ENCODE measurements at places on chromosomes 3 and 15.
A peak's percentile ranks its signal among the peaks of the same experiment; 100 is the strongest.

DNA sequence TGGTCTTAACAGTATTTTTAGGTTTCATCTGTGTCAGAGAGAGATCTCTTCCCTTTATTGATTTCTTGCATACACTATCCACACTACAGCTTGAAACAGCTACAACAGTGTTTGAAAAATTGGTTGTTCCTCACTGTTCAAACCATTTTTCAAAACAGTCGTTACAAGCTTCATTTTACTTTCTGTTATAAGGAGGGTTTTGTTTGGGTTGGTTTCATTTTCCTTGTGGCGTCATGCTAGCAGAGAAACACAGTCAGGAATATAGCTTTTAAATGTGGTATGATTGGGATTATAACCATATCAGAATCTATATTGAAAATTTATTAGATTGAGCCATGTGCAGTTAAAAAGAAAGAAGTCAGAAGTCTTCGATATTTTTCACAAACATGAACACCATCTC, 400.6 kb downstream of the ZBTB20 start:
- DNase-seq: no peak

- no peak for DNase-seq
These were observed 156.8 kb downstream of the LRTM1 start for GRCh38 chr3:54771050-54771449.

- DNase-seq: no peak
These were observed 49.2 kb downstream of the SPATA12 start for GRCh38 chr3:57109437-57110199.

DNA sequence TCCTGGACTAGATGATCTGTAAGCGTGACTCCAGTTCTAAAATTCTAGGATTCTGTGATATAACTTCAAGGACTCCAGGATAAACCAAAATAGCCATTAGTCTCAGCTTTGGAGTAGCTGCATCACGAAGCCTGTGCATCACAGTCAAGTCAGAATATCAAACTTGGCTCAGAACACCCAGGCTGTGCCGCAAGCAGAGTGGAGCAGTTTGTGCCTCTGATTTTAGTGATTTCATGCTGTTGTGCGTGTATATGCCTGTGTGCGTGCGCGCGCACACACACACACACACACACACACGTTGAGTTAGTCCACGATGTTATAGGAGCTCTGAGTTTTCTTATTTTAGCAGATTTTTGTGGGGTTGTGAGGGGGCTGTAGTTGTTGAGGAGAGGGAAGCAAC, 356.6 kb upstream of the KCNH8 start:
- DNase-seq: no peak

GRCh38 chr3:81218023-81218422, 543.4 kb downstream of the GBE1 start:
- no peak for DNase-seq

- no peak for DNase-seq
These were observed 83.4 kb upstream of the MEX3B start for GRCh38 chr15:82129149-82129692.

- no peak for DNase-seq
These were observed 2.6 kb downstream of the CHRD start for GRCh38 chr3:184382326-184383032.

- no peak for DNase-seq
These were observed 207.5 kb upstream of the NR2F2 start for GRCh38 chr15:96123028-96123400.

DNA sequence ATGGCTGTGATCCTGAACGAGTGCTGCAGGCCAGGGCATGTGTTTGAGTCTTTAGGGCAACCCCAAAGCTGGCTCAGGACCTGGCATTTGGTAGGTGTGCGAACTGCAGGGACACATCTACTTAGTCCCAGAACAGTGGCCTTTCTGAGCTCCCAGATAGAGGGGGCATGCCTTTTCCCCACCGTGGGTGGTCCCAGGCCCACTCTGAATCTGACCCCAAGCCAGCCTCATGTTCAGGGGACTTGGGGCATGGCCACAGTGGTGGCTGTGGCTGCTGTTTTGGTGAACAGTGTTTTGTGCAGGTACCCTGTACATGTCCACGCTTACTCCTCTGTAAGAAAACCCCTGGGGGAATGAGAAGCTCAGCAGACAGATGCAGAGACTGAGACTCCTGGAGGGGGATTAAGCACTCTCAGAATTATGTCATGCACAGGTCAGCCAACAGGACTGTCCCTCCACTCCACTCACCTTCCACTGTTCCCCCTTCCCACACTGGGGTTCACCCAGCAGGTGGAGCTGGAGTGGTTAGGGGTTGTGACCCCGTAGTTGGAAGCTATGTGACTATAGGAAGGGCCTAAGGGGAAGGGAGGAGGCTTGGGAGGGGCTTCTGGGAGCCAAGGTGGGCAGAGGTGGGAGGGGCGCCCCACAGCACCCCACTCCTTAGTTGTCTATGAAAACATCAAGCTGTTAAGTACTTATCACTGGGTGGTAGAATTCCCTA, 16.4 kb downstream of the ESYT3 start:
- no peak for DNase-seq

DNA sequence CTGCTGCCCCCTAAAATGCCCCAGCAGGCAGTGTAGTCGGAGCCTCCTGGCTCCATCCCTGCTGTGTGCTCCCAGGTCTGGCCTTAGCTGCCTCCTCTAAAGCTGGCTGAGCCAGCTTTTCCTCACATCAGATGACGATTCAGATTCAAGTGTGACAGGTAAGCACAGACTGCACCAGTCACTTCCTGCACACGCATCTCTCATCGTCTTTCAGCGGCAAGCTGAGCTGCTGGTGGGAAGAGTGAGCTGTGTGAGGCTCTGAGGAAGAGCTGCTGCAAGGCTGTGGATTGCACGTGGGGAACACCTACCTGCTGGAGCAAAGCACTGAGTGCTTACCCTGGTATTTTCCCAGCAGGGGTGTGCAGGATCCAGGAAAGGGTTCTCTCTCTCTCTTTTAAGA, 88.4 kb upstream of the RPL32 start:
- no peak for DNase-seq

DNA sequence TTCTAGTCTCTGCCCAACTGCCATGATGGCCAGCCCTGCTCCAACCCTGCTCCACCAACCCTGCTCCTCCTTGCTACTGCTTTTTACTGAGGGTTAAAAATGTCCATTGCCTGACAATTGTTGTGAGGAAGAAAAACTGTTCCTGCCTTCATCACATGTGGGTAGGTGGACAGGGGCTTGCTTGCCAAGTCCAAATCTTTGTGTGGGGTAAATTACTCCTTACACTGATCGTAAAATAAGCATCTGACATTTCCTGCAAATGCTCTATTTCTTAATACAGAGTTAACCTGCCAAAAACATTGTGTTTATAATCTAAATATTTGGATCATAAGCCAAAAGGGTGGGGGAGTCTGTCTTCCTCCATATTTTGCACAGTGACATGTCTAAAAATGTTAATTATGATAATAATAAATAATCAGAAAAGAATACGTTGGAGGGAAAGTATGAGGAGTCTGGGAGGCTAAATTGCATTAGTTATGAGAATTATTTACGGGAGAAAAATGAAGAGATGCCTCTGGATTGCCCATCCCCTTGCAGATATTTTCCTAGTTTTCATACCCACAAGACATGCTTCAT, 242.5 kb upstream of the TBL1XR1 start:
- no peak for DNase-seq

DNA sequence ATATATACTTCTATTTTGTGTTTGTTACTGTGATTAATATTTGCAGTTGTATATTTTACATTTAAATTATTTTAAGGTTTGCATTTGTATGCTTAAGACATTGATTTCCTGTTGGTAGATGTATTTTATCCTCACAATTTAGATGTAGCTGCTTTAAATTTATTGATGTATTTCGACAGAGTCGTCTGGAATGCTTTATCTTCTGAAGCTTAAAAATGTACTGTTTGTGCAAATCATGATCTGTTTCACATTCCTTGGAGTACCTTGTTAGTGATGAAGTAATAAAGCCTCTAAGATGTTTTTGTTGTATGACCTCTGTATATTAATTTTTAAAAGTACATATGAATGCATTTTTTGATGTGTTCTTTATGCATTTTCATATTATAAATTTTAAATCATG, 1.9 kb downstream of the CHD2 start:
- DNase-seq: no peak

- DNase-seq: no peak
These were observed 3.1 kb downstream of the OXSR1 start for GRCh38 chr3:38168151-38169026.

DNA sequence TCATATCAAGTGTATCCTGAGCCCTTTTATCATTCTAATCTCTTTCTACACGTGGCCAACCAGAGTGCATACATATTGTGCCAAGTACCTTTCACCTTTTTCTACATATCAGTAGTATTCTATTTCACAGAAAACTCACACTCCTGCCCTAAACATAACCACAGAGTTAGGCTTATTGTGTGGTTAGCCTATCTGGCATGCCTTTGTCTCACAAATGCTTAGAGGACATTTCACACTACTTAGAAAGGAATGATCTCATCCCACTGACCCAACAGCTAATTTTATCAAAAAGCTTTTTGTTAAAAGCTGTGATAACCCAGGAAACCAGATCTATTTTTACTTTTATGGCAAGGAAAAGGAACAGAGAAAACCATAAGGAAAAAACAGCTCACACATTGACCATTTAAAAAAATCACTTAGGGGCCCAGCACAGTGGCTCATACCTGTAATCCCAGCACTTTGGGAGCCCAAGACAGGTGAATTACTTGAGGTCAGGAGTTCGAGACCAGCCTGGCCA, 17.8 kb upstream of the MAP4 start:
- no peak for DNase-seq

- DNase-seq: peak; percentile 26
These were observed at the start of gene P3H2 for GRCh38 chr3:190120269-190121060. P3H2 (minus strand) TSS chr3:190120897; CDS start chr3:190120731, 166 bp downstream.

DNA sequence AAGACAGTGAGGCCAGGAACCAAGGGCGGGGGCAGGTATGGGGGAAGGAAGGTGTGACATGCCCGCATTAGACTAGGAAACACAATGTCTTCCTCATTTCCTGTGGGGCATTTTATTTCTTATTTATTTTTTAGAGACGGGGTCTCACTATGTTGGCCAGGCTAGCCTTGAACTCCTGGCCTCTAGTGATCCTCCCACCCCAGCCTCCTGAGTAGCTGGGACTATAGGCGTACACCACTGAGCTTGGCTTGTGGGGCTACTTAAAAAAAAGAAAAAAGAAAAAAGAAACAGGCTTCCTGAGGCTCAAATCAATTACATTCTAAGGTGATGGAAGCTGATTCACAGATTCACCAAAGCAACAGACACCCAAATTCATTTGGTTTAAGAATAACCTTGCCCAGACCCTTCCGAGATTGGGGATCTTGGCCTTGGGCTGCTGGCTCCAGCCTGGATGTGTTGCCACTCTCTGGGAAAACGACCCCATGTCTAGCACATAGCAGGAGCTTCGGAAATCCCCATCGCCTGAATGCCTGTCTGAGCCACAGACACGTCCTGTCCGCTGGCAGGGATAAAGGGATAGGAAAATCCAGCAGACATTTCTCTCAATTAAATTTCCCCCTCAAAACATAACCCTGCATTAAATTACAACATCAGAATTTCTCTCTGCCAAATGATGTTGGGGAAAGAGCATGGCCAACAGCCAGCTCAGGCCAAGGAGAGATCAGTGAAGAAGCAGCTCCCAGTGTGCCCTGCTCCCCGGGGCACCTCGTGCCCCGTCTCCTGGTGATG, 13.0 kb downstream of the CPN2 start:
- no peak for DNase-seq

- DNase-seq: no peak
These were observed 30.1 kb downstream of the CFAP161 start for GRCh38 chr15:81163961-81164800.

Data from NCI-H2107 (cell line).